ENCODE measurements at places on chromosomes 16 and 17.

GRCh38 chr16:88525663-88525990, 44.6 kb upstream of the ZC3H18 start:
- no peak for DNase-seq

DNA sequence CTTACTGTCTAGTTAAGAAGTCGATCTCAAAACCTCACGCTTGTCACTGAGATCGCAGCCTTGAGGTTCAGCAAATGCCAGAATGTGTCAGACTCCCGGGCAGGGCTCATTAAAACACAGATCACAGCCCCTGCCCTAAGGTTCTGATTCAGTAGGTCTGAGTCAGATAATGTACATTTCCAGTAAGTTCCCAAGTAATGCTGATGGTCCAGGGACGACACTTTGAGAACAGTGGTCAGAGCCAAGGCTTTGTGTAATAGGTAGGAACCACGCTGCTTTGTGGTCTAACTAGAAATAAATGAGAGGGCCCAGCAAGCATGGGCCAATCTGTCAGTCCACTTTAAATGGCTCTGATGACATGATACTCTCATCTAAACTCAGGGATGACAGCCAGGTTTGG, 228.6 kb downstream of the ZFHX3 start:
- no peak for DNase-seq

- no peak for DNase-seq
These were observed 343.0 kb upstream of the ZFHX3 start for GRCh38 chr16:73390936-73391335.

DNA sequence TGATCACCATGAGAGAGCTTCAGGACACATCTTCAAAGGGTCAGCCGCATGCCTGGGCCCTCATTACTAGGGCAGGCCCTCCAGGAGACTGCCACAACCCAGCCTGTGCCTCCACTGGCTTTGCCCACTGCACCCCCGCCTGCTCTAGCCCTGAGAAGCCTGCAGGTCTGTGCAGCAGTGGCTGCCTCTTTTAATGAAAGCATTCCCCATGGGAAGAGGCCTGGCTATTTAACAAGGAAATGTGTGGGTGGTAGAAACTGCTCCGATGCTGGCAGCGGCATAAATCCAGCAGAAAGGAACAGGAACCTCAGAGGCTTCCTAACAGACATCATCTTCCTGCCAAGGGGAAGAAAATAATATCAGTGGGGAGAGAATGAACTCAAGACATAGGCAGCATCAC, 375 bp upstream of the KRT32 start:
- DNase-seq, result no peak

DNA sequence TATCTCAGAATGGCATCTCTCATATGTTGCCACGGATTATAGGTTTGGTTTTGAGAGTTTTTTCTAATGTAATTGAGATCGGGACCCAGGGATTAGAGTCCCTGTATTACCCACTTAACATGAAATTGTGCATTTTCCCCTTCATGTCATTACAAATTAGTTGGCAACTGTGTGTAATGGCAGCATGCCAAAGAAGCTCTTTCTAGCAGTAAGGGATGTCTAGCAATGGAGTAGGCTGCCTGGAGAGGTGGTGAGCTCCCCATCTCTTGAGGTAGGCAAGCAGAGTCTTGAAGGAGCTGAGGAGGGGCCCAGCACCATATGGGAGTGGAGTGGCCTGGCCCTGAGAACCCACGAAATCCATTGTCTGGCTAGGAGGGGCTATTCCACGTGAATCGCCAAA, 10.0 kb upstream of the KATNB1 start:
- no peak for DNase-seq

GRCh38 chr17:44820631-44821212, 9.4 kb downstream of the GJC1 start:
- no peak for DNase-seq

GRCh38 chr16:55056585-55057401, 126.1 kb downstream of the IRX5 start:
- DNase-seq, result no peak

GRCh38 chr17:2423271-2423670, 22.4 kb upstream of the MNT start:
- no peak for DNase-seq

All from stimulated activated CD4-positive, alpha-beta T cell treated with anti-CD3 and anti-CD28 coated beads, Interleukin-1b, Interleukin-23, amount 100 ng/mL, for 48 hours (primary cell).